MG63 (cell line): ENCODE measurements at places on chromosomes 5 and 9.
A peak's percentile ranks its signal among the peaks of the same experiment; 100 is the strongest.

DNA sequence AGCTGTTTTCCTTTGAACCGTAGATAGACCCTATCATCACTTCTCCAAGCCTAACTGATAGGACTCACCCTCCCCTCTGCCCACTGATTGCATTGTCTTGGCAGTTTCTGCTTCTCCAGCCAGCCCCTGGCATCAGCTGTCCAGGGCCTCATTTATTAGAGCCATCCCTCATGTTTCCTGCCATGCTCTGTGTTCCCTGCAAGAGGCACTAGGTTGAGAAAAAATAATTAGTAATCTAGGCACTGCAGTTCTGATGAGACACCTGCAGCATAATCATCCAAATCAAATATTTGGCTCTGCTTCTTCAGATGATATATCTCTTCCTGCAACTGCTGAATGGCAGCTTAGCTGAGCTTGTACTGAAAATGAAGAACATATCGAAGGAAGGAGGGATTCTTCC lies 303.0 kb upstream of the TLE4 start:
- no peak for DNase-seq

DNA sequence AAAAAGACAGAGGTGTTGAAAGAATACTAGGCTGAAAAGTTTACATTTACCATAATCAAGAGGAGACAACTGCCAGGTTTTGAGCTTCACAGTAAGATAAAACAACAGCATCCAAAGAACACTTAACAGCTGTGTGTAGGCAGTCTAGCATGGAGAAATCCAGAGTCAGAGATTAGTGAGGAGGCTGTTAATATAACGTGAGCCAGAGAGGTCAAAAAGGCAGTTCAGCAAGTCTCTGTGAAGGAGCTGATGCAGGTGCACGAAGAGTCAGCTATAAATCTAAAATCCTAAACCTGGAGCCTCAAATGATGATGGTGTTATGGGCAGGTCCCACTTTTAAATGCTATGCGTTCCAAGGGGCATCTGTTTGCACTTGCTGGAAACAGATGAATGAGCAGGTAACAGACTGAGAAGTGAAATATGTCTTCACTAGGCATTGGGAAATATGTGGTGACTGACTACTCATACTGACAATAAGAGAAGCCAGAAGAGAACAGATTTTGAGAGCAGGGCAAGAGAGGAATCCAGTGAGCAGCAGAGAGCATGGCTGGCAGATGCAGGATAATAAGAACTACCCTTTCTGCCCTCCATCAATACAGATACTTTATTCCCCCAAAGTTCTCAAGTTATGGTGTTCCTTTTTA lies 8.7 kb downstream of the APTX start:
- DNase-seq, result no peak

DNA sequence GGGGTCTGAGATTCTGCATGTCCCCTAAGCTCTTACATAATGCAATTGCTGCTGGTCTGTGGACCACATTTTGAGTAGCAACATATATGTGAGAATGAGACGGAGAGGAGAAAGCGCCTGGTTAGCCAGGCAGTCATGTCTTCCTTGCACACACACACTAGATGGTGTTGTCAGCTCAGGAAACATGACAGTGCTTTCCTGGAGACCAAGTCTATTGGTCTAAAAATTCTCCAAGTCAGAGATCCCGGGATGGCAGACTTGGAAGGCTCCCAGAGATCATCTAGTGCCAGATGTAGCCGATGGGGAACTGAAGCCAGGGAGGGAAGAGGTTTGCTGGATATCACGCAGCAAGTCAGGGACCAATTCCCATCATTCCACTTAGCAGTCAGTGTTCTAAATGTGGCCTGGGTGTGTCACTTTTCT lies 53.4 kb downstream of the GALNT12 start:
- DNase-seq, result peak; percentile 90

- DNase-seq, result no peak
Observed at GRCh38 chr5:148939676-148940075, 113.3 kb downstream of the ADRB2 start.

DNA sequence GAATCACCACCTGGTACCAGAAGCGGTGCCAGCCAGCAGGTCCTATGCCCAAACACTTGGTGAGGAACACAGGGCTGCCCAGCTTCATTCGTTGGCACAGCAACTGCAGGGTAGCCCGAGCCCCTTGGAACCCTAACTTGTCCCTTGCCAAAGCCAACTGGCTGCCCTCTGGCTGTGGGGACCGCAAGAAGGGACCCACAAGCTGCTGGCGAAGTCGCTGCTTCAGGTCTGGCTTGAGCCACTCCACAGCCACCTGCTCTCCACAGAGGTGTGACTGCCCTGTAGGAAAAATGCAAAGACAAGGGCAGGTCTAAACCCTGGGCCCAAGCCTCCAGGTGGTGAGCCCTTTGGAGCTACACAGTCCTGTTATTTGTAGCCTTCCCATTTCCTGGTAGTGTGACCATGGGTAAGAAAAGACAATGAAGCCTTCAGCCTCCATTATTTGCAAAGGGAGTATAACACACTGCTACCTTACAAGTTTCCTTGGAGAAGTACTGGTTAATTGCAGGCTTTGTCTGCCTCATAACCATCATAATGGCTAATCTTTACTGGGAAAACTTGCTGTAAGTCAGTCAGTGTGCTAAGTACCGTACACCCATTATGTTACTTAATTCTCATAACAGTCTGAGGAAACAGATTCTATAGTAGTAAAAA lies 1.8 kb downstream of the DND1 start:
- DNase-seq, result no peak

DNA sequence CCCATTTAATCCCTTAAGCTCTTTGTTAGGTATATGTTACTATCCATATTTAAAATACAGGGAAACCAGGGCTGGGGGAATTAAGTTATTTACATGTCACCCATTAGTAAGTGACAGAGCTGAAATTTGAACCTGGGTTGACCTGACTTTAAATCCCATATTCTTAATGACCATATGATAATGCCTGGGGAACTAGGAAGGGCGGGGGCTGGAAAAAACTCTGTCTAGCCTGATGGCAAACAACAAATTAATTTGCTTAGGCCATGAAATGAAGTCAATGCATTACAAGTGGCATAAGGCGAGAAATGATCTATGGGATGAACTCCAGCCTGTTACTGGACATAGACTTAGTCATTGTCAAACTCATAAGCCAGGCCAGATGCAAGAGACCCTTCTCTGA lies 325.7 kb upstream of the WWC1 start:
- no peak for DNase-seq
